ENCODE measurements at places on chromosomes 16 and 17.

GRCh38 chr16:88561485-88562359, 8.5 kb upstream of the ZC3H18 start:
- peak; percentile 82 for DNase-seq

DNA sequence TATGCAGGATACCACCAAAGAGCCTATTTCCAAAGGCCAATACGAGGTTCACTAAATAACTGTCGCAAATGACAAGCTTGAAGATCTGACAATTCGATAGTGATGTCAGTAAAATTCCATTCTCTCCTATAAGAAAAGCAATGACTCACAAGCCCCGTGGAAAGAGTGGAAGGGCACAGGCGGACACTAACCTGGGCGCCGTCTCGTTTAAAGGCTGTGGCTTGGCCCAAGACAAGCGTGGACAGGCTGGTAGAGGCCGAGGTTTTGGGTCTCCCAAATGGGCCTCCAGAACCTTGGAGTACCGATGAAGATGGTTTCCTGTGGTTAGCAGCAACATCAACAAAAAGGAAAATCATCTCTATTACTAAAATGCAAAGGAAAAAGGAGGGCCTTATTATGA, 16.5 kb upstream of the SLC38A8 start:
- DNase-seq = no peak

GRCh38 chr17:81440051-81440471, 44.8 kb downstream of the BAHCC1 start:
- DNase-seq = no peak

- DNase-seq = no peak
Observed at GRCh38 chr16:75758215-75758614, 31.9 kb upstream of the CPHXL start.

DNA sequence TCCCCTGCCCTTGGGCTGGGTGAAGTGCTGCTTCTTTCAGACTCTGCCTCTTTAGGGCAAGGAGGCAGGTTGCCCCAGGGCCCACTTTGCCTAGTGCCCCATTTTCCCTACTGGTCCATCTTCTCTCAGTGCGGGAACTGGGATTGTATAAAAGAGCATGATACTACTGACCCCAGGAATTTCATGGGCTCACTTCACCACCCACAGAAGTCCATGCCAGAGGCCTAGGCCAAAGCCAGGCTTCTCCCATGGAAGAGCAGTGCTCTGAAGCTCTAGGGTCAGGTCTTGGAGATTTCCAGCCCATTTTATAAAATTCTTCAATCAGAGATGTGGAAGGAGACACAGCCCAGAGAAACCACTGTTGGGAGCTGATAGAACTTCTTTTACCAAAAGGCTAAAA, 5.7 kb downstream of the CACNG1 start:
- DNase-seq = no peak

DNA sequence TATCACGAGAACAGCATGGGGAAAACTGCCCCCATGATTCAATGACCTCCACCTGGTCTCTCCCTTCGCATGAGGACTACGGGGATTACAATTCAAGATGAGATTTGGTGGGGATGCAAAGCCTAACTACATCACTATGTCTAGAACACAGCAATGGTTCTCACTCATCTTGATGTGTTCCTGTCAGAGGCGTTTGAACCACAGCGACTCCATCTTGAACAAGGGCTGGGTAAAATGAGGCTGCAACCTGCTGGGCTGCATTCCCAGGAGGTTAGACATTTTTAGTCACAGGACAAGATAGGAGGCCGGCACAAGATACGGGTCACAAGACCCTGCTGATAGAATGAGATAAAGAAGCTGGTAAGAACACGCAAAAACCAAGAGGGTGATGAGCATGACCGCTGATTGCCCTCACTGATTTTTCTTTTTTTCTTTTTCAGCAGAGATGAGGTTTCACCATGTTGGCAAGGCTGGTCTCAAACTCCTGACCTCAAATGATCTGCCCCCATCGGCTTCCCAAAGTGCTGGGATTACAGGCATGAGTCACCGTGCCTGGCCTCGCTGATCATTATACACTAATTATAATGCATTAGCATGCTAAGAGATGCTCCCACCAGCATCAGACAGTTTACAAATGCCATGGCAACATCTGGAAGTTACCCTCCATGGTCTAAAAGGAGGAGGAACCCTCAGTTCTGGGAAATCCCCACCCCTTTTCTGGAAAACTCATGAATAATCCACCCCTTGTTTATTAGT, 3.0 kb upstream of the PPY start:
- DNase-seq = no peak

Data from Karpas-422 (cell line).